H54 (cell line): ENCODE measurements at places on chromosomes 5 and 9.

DNA sequence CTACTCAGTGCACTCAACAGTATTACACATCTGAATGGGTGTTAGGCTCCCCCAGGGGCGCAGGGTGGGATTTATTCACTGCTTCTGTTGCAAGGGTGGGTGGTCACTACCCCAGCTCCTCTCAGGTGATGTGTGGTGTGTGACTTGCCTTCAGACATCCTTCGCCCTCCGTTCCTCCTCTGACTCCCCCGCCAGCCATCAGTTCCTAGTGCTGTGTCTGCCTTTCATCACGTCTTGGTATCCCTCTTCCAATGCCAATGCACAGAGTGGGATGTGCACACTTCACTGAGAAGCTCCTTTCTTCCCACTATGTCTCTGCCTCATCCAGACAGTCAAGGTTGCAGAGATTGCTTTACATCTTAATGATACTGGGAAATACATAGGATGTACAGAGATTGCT is 79.4 kb downstream of the SLIT3 start:
- no peak for DNase-seq

GRCh38 chr5:108174286-108174685 is 207.6 kb downstream of the FBXL17 start:
- no peak for DNase-seq

- DNase-seq, result no peak
Measured at GRCh38 chr9:34370970-34371880, 5.5 kb downstream of the MYORG start.

DNA sequence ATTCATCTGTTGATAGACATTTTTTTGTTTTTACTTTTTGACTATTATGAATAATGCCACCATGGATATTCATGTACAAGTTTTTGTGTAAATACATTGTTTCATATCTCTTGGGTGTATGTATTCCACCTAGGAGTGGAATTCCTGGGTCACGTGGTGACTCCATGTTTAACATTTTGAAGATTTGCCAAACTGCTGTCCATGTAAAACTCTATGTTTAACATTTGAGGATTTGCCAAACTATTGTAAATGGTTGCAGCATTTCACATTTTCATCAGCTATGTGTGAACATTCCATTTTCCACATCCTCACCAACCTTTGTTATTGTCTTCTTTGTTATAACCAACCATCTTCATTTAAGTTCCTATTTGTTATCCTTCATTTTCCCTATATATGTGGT is 12.2 kb downstream of the TMEFF1 start:
- no peak for DNase-seq
